ENCODE measurements at places on chromosomes 1 and 21. TPM values are rescaled to one million over a fixed set of nuclear protein-coding genes. Genes with fewer than 3 reads are reported as not detected.

DNA sequence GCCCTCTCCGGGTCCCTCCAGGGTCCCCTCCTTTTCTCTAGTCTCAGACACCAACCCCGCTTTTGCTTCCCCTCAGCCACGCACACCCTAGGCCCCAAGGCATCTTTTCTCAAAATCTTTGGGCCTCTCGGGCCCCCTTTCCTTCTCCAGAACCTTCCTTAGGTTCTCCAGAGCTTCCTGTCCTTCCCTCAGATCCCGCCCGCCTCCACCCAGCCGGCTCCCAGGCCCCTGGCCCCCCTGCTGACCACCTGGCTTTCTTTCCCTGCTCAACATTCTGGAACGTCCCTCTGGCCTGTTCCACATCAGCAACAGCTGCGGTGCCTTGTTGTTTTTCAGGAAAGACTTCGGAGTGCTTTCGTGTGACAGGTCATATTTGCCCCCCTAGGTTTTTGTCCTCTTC, 1.2 kb downstream of the ZDHHC18 start:
- DNase-seq = no peak

DNA sequence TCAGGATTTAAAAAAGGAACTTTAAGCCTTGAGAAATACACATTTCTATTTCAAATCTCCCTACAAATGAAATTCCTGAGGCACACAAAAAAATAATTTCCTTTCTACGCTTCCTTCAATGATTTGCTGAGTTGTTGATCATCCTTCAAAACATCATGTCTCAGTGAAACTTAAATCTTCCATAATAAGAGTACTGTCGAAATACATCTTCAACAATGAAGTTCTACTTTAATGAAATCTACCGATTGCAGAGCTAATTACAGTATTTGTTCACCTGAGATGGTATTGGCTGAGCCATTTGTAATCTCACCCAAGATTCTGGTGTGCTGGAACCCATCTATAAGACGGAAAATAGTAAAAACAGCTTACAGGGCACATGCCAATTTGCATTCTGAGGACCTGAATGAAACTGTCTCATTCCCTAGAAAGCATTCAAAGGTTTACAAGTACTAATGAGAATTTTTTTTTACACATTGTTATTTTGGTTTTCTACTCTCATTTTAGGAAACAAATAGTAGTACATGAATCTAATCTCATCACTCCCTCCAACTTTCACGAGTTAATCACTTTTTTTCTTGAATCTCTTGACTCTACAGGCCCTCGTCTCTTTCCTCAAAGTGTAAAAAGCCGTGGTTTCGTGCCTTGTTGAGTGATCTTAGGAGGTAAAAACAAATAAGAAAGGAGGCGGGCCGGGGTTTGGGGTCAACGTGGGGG, 1.1 kb downstream of the CHML start:
- DNase-seq = no peak

GRCh38 chr1:11472741-11473140, 6.2 kb upstream of the DISP3 start:
- DNase-seq = no peak

DNA sequence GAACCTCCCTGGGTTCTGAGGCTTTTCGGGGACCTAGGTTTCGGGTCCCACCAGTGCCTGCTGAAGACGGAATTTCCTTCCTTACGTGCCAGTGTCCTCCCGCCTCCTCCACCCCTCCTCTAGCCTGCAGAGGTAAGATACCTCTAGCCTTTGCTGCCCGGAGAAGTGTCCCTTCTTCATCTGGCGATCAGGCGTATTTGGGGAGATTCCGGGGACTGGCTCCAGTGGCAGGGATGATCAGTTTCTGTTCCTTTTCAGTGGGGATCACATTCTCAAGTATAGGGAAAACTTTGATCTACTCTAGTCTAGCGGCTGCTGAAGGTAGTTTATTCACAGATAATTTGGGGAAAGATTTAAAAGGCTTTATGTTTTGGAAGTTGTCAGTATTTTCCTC, 674 bp downstream of the CEP350 start:
- peak; percentile 21 for DNase-seq

DNA sequence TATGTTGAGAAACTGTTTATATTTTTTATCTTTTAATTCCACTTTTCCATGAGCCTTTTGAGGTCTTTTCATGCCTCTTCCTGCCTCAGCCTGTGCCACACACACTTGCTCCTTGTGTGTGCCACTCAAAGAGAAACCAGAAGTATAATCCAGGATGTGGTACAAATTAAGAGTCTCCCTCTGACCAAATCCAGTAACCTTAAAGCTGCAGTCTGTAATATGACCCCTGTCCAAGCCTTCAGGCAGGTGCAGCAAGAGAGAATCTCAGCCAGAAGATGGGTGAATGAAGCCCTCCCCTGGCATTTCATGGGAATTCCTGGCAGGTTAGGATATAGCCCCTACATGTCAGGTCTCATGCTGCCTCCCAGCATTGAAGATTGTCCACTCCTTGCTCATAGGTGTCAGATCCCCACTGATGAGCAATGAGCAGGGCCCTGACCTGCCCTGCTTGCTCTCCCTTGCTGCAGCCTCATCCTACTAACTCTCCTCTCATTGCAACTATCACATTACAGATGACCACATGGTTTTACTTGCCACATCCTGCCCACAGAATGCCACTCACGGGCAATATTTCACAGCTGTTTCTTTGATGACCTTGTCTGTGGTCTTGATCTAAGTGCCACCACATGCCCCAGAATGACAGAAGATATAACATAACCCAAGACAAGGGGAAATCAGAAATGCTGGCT, 169.3 kb downstream of the SEC16B start:
- DNase-seq = no peak

The SIK1 gene
- polyA plus RNA-seq = not detected

The DCST1 gene
- polyA plus RNA-seq = 0.36 TPM
